Activated T-cell treated with anti-CD3 and anti-CD28 coated beads for 1 hour (primary cell): ENCODE measurements at places on chromosomes 13 and 19.

- no peak for DNase-seq
Observed at GRCh38 chr13:51663973-51664957, 80.0 kb downstream of the WDFY2 start.

DNA sequence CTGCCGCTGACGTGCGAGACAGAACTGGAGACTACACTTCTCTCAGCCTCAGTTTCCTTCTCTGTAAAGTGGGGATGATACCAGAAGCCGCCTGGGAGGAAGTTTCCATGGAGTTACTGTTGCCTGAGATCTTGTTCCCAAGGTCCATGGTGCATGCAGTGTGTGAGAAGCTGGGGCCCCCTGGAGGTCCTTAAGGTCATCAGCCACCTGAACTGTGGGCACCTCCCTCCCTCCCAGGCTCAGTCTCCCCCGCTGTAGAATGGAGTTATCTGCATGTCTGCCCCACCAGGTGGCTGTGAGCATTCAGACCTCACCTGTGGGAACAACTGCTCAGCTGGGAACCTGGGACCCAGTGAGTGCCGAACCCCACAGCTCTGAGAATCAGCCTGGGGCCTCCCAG is 2.7 kb downstream of the CRX start:
- DNase-seq = no peak

GRCh38 chr13:60788156-60788829 is 391.3 kb downstream of the TDRD3 start:
- no peak for DNase-seq

- no peak for DNase-seq
Observed at GRCh38 chr13:76449716-76450115, 436.5 kb downstream of the KCTD12 start.

GRCh38 chr13:84569366-84569765 is 687.1 kb upstream of the SLITRK1 start:
- DNase-seq = no peak
